ENCODE measurements at places on chromosomes 5 and 9.

- DNase-seq, result no peak
Measured at GRCh38 chr9:72527801-72528195, 6.4 kb downstream of the TMC1 start.

DNA sequence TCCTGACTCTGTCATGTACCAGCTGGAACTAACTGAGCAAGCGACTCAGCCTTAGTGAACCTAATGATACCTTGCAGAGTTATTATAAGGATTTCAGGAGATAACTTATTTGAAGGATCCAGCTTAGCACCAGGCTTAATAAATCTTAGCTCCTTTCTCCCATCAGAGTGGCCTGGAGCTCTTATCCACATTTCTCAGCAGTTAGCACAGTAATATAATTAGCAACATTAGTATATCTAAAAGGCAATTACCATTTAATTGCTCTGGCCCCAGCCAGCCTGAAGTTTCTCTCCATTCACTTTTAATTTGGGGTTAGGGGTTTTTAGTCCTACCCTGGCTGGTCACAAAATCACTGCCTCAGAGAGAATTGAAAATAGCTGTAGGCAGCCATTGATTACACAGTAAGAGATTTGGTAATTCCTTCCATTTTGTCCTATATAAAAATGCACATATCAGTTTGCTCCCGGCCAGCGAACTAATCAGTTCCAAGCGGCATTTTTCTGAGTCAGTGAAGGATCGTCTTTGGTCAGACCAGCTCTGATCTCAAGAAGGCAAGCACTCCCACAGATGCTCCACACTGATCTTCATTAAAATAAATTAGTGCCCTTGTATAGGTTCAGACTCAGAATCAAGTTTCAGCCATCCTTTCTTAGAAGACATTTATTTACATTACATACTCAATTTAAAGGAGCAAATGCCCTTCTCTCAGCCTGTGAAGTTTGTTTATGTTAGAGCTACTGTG lies 56.6 kb downstream of the SNCAIP start:
- DNase-seq, result no peak

- DNase-seq, result no peak
Measured at GRCh38 chr9:33142535-33142934, 24.6 kb downstream of the B4GALT1 start.

DNA sequence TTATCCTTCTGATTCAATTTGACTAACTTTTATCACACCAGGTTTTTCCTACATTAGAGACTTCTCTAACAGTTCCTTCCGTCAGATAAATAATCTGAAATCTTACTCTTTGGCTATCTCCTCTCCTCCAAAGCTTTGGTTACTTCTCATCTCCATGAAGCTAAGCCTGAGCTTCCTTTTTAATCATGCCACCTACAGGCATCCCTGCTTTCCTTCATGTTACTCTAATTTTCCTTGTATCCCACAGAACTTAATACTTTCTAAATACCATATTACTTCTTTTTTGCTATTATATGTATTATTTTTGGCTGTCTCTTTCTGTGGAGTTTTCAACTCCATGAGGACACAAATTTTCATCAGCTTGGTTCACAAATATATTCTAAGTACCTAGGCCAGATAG lies 49.7 kb downstream of the C9 start:
- no peak for DNase-seq

- DNase-seq, result no peak
Measured at GRCh38 chr5:124596595-124597421, 149.6 kb downstream of the ZNF608 start.

DNA sequence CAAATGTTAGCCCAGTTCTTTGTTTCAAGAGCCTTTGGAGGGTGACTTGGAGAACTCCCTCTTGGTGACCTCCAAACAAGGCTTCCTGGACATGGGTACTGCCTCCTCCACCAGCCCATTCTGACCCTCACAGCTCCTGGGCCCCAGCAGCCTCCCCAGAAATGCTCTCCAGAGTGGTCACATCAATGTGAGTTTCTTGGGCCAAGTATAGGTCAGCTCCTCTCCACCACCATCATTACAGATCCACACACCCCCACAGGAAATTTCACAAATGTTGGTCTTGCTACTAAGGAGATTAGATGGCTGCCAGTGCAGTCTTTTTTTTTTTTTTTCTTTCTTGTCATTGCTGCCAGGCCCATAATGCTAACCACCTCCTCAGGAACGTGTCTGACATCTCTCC lies 410.7 kb downstream of the DTWD2 start:
- DNase-seq, result no peak

DNA sequence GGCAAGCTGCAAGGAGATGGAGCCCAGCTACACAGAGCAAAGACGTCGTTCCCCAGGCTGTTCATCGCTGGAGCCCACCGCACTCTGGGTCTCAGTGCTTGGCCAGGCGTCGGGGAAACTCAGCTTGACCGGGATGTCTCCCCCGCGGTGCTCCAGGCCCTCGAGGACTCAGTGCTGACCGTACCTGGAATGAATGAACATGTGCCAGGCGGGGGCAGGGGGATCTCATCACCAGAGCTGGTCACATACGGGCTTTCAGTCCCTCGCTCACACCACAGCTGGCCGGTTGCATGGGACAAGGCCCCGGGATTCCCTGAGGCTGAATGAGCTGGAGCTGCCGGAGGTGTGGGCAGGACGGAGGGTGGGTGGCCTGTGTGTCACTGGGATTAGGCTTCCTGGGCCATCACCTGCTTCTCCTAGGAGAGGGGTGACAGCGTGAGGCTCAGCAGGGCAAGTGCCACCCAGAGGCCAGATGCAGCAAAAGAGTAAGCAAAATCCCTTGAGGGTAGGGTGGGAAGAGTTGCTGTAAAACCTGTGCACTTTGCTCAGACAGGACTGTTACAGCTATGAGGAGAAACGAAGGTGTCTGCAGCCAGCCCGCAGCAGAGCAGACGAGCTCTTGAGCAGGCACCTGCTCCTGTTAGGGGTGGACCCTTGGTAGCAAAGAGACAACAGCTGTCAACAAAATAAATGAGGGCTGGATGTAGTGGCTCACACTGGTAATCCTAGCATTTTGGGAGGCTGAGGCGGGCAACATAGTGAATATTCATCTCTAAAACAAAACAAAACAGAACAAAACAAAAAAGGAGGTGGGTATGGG lies 70.7 kb upstream of the RAPGEF1 start:
- no peak for DNase-seq

- DNase-seq, result no peak
Measured at GRCh38 chr5:35056686-35057085, 8.9 kb upstream of the AGXT2 start.

GRCh38 chr9:108994695-108995094 lies 18.6 kb downstream of the CTNNAL1 start:
- no peak for DNase-seq

GRCh38 chr5:1770443-1770802 lies 29.2 kb downstream of the MRPL36 start:
- DNase-seq, result no peak

DNA sequence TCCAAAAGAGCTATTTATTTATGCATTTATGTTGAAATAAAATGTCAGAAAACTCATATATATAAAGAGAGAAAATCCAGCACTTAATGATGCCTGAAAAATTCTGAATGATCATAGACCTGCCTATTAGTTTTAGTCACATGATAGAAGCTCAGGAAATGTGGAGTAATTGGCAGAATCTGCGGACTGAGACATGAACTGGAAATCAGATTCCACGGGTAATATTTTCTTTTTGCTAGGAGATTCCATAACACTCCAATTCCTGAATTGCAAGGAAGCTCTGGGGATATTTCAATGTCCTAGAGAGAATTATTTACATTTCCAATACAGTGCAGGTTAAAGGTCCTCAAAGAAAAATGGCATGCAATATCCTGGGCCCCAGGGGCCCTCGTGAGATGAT lies 778.8 kb downstream of the SEMA5A start:
- DNase-seq, result no peak

GRCh38 chr9:138073808-138074207 lies 196.2 kb downstream of the CACNA1B start:
- DNase-seq, result no peak

DNA sequence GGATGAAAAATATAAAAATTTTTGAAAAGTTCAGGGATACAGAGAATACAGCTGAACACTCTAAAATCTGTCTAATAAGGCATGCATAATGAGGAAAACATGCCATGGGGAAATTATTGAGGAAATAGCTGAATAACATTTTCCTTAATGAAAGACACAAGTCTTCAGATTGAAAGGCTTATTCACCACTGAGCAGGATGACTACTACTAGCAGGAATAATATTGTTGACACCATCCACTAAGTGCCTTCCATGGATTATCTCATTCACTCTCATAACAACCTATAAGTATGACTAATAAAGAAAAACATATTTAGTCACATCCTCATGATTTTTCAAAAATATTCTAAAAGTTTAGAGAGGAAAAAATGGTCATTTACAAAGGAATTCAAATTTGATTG lies 96.7 kb upstream of the FER start:
- no peak for DNase-seq

DNA sequence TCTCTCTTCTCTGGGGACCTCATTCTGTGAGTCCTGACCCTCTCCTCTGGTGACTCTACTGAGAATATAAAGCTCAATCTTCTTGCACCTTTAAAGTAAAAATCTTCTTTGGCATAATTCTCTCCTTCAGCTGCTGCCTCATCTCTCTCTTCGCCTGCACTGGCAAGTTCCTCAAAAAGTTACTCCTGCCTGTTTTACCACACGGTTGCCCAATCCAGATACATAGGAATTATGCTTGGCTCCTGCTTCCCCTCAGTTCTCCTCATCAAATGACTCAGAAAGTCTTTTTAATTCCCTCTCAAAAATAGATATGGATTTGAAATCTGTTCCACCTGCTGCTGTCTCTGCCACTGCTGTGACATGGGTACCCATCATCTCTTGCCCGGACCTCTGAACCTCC lies 14.4 kb upstream of the HRCT1 start:
- DNase-seq, result no peak

- DNase-seq, result no peak
Measured at GRCh38 chr5:136754216-136754615, 388.9 kb upstream of the TRPC7 start.

GRCh38 chr5:87116825-87117512 lies 150.7 kb upstream of the RASA1 start:
- DNase-seq, result no peak

All from stimulated activated CD8-positive, alpha-beta memory T cell treated with anti-CD3 and anti-CD28 coated beads, Interleukin-4, amount 100 ng/mL, for 4 hours (primary cell).